ENCODE measurements at places on chromosomes 3 and 15. TPM values are rescaled to one million over a fixed set of nuclear protein-coding genes. Genes with fewer than 3 reads are reported as not detected.

Gene OR4M2
- not detected for polyA plus RNA-seq

Gene ALDH1L1
- polyA plus RNA-seq, result not detected

Gene TJP1
- polyA plus RNA-seq, result 17.5 TPM

Gene PLA2G4F
- not detected for polyA plus RNA-seq

Gene ERC2
- polyA plus RNA-seq, result 2.4 TPM

- no peak for DNase-seq
Measured at GRCh38 chr15:53359038-53359437, 400.4 kb downstream of the WDR72 start.

DNA sequence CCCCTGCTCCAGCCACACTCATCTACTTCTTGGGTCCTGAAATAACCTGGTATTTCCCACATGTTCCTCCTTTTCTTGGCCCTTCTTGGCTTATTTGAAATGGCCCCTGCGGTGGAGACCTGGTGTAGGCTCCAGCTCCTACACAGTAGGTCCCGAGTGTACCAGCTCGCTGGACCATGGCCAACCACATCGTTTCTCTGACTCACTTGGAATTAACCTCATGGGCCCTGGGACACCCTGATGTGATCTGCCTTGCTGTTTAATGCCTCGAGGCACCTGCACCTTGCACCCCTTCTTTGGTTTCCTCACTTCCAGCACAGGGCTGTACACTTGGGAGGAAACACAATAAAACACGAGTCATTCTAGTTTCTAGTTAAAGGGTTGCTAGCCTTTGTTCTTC is 60.3 kb downstream of the FEM1B start:
- DNase-seq, result no peak

GRCh38 chr15:27426805-27427204 is 455.8 kb downstream of the GABRG3 start:
- peak; percentile 33 for DNase-seq

DNA sequence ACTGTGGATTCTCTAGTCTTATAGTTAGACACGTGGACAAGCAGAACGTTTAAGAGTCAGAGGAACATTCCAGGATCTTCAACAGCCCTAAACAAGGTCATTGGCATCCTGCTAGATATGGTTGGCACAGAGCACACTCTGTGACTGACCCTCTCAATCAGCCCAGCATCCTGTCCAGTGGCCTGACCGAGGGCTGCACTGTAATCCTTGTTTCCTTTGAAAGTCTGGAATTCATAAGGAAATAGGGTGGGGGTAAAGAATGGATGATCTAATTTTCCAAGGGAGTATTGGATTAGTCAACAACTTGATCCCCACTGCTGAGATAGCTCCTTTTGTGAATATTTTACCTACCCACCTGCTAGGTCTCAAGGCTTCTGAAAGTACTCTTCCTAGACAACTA is 94.5 kb upstream of the DLG1 start:
- peak; percentile 4 for DNase-seq

DNA sequence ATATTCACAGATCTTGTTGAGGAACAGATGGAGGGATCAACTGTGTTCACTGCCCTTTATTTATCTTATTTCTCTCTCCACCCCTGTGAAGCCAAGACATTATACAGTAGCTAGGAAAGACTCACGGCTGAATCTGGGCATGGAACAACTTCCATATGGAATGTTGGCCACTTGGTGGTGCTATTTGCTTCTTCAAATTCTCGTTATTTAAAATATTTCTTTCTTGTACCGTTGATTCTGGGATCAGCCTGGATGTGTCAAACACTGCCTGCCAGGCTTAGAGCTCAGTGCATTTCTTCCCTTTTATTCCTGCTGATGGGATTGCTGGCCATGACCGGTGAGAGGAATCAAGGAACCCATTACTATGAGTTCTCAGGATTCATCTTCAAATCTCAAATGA is 17.5 kb upstream of the GASK1A start:
- peak; percentile 65 for DNase-seq

GRCh38 chr3:185936273-185936629 is 1.6 kb downstream of the TRA2B start:
- DNase-seq, result no peak

DNA sequence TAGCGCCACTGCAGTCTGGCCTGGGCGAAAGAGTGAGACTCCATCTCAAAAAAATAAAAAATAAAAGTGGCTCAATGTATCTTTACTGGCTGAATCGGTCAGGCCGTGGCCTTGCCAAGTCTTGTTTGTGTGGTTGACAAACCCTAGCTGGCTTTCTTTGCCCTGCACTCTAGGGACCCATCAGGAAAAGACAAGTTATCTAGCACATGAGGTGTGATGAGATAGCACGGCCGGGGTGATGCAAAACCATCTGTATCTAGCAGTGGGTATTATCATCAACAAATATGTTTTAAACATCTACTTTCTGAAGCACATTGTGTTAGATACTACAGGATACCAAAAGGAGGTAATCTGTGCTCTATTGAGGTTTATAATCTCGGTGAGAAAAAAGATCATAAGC is 3.9 kb upstream of the DPP8 start:
- DNase-seq, result no peak

DNA sequence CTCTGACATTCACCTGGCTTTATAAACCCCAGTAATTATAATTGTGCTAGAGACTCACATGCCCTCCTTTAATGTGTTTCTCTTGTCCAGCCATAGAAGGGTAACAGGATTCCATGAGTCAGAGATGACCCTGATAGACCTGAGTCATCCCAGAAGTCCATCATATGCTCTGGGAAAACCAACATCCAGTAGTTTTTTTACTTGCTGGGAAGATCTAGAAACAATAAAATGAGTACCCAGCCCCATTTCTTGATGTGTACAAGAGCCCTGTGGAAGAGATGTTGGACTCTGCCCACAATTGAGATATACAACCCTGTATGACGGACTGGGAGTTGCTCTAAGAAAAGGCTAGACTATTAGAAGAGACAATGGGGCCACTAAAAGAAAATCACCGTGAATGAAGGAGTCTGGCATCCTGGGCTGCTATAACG is 22.4 kb upstream of the THUMPD3 start:
- no peak for DNase-seq

- DNase-seq, result no peak
Measured at GRCh38 chr15:47188758-47189507, 528.4 kb upstream of the SEMA6D start.

DNA sequence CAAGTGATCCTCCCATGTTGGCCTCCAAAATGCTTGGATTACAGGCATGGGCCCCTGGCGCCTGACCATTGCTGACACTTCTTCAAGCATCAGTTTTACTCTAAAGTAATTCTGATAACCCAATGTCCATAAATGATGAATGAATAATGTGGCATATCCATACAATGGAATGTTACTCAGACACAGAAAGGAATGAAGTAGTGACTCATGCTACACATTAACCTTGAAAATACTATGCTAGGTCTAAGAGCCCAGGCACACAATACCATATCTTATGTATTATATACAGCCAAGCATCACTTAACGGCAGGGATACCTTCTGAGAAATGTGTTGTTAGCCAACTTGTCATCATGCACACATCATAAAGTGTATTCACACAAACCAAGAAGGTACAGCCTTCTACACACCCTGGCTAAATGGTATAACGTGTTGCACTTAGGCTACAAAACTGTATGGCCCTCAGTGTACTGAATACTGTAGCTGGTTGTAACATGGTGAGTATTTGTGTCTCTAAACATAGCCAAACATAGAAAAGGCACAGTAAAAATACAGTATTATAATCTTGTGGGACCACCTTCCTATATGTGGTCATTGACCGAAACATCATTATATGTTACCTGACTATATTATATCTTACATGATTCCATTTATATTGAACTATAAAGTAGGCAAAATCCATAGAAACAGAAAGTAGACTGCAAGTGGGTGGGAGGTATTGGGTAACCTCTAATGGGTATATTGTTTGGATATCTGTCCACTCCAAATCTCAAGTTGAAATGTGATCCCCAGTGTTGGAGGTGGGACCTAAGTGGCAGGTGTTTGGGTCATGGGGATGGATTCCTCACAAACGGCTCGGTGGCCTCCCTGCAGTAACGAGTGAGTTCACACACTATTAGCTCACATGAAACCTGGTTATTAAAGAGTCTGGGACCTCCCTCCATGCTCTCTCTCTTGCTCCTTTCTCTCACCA is 31.4 kb downstream of the MKRN2 start:
- DNase-seq, result no peak
